ENCODE measurements at places on chromosomes 7 and 10.
A peak's percentile ranks its signal among the peaks of the same experiment; 100 is the strongest.

- no peaks in the 10 kb centered on the region for H3K36me3 ChIP-seq
- H3K27me3 ChIP-seq, result no peaks in the 10 kb centered on the region
- DNase-seq, result no peak
- H3K4me3 ChIP-seq, result no peak overlapping the region
- no peaks in the 10 kb centered on the region for H3K4me1 ChIP-seq
- H3K27ac ChIP-seq, result no peak overlapping the region
These were observed 21.2 kb upstream of the IGF2BP3 start for GRCh38 chr7:23491502-23491901.

DNA sequence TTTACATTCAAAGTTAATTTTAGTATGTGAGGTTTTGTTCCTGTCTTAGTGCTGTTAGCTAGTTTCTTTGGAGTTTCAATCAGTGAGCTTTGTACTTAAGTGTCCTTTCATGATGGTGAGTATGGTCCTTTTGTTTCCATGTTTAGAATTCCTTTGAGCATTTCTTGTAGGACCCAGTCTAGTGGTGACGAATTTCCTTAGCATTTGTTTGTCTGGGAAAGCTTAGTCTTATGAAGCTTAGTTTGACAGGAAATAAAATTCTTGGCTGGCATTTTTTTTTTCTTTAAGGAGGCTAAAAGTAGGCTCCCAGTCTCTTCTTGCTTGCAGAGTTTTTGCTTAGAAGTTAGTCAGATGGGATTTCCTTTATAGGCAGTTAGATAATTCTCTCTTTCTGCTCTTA lies 209.2 kb upstream of the SEMA3C start:
- H3K27ac ChIP-seq, result no peak overlapping the region
- no peaks in the 10 kb centered on the region for H3K27me3 ChIP-seq
- H3K4me1 ChIP-seq, result no peaks in the 10 kb centered on the region
- H3K36me3 ChIP-seq, result no peaks in the 10 kb centered on the region
- no peak overlapping the region for H3K4me3 ChIP-seq

DNA sequence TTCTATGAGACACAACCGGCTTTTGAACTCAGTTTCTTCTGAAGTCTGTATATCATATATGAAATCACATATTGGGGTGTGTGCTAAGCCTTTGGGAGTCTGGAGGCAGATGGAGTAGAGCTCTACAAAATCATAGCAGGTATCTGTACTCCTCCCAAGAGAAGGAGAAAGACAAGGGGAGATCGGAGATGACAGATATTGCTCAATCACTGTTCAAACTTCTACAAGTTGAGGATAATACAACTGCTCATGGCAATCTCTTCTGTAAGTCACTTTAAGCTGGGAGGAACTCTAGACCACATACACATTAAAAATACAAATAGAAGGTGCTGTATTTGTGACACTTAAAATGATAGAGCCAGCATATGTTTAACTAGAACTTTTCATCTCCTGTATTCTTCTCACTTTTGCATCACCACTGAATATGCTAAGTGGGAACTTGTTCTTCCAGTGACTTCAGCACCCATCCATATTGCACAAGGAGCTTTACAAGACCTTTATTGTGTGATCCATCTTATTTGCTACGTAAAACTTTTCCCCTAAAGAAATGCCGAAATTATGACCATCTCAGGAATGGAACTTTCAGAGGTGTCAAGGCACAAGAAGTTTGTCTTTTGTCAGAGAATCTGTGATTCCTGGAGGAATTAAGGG lies 381.4 kb downstream of the PHTF2 start:
- H3K4me1 ChIP-seq, result peaks cover 2% of the 10 kb centered on the region
- H3K27me3 ChIP-seq, result no peaks in the 10 kb centered on the region
- H3K36me3 ChIP-seq, result no peaks in the 10 kb centered on the region
- no peak overlapping the region for H3K27ac ChIP-seq
- H3K4me3 ChIP-seq, result no peak overlapping the region

DNA sequence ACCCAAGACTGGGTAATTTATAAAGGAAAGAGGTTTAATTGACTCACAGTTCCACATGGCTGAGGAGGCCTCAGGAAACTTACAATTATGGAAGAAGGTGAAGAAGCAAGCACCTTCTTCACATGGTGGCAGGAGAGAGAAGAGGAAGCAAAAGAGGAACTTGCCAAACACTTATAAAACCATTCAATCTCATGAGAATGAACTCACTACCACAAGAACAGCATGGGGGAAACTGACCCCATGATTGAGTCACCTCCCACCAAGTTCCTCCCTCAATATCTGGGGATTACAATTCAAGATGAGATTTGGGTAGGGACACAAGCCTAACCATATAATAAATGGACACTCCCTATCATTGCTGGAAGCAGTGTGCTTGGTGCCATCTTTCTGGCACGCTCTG lies 506.3 kb downstream of the CALN1 start:
- H3K27me3 ChIP-seq, result no peaks in the 10 kb centered on the region
- H3K4me1 ChIP-seq, result no peaks in the 10 kb centered on the region
- H3K4me3 ChIP-seq, result no peak overlapping the region
- no peak for DNase-seq
- no peaks in the 10 kb centered on the region for H3K36me3 ChIP-seq

GRCh38 chr7:5567790-5568189 lies 144.2 kb upstream of the TNRC18 start:
- no peaks in the 10 kb centered on the region for H3K27me3 ChIP-seq
- no peak overlapping the region for H3K4me3 ChIP-seq
- no peaks in the 10 kb centered on the region for H3K4me1 ChIP-seq
- no peak overlapping the region for H3K27ac ChIP-seq

- no peaks in the 10 kb centered on the region for H3K27me3 ChIP-seq
- H3K4me1 ChIP-seq, result no peaks in the 10 kb centered on the region
- H3K4me3 ChIP-seq, result no peak overlapping the region
- H3K27ac ChIP-seq, result no peak overlapping the region
- no peaks in the 10 kb centered on the region for H3K36me3 ChIP-seq
- DNase-seq, result no peak
These were observed 167.1 kb upstream of the ZMIZ1 start for GRCh38 chr10:78901694-78902093.

DNA sequence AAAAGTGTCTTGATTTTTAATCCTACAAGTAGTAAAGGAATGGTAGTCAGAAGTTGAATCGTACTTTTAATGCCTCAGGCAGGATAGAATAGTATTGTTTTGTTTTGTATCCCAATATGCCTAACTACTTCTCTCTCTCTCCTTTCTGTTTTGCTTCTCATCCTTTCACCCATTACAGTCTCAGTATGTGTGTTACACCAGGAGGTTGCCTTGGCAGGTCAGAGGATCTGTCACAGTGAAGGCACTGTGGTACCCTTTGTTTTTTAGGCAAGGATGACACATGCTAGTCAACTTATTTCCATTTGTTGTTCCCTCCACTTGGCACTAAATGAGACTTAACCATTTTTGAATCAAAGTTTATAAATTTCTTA lies 94.4 kb downstream of the MAPK8 start:
- no peaks in the 10 kb centered on the region for H3K36me3 ChIP-seq
- no peak overlapping the region for H3K27ac ChIP-seq
- no peak for DNase-seq

GRCh38 chr7:48111596-48111995 lies 22.5 kb downstream of the UPP1 start:
- DNase-seq, result no peak
- no peaks in the 10 kb centered on the region for H3K27me3 ChIP-seq
- H3K4me3 ChIP-seq, result no peak overlapping the region
- no peaks in the 10 kb centered on the region for H3K4me1 ChIP-seq
- no peak overlapping the region for H3K27ac ChIP-seq
- no peaks in the 10 kb centered on the region for H3K36me3 ChIP-seq

DNA sequence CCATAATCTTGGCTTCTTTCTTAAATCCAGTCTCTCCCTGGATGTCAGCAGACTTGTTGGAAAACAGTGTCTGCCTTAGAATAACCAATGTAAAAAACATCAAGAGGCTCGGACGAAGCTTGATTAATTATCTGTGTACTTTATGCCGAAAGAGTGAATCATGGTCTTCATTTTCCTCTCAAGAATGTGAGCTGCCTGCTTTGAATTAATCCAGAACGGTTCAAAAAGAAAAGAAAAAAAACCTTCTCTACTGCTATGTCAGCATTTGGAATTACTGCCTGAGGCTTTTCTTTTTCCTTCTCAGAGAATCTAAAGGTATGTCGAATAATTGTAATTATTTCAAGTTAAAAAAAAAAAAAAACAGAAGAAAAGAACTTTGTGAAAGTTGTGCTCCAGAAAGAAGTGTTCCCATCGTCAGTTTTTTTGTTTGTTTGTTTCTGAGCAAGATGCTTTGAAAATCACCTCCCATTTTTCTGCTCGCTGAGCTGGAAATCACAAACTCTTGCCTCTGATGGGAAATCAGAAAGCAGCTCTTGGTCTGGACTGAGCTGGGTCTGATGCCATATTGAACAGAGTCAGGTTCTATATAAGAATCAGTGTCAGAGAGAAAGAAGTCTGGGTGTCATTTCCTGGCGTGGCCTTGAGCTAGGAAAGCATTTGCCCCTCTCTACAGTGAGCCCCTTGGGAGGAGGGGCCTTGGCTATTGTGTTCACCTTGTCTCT lies 20.2 kb downstream of the PLPP4 start:
- H3K27me3 ChIP-seq, result no peaks in the 10 kb centered on the region
- H3K36me3 ChIP-seq, result no peaks in the 10 kb centered on the region

DNA sequence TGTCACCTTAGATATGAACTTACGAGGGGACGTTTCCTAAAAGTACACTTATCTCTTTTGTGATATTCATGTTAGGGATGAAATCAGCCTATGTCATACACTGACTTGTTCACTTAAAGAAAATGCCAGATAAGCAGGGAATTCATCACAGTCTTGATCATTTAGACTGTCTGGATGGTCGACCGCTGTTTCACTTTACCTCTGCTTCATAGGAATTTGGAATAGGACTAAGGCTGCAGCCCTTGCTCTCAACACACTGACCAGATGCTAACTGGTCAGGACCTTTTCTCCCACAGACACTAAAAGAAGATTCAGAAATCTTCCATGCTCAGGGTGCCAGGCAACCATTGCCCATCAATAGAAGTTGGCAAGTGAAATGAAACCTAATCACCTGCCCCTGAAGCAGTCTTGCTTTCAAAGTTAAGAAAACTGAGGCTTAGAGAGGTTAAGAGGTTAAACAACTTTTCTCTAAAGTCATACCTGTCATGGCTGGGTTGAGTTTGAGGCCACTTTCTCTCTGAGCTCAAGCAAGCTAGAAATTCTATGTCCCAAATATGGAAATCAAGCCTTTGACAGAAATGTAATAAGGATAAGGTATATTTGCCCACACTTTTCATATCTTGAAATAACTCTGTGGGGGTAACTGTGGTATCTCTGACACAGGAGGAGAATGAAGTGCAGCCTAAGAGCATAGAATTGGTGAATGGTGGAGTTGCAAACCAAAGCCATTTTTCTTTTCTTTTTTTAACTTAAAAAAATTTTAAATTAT lies 77.1 kb downstream of the MAP3K8 start:
- H3K27me3 ChIP-seq, result no peaks in the 10 kb centered on the region
- H3K4me1 ChIP-seq, result peaks cover 5% of the 10 kb centered on the region
- no peak overlapping the region for H3K27ac ChIP-seq
- DNase-seq, result peak; percentile 9
- H3K4me3 ChIP-seq, result no peak overlapping the region

- no peaks in the 10 kb centered on the region for H3K36me3 ChIP-seq
- H3K27me3 ChIP-seq, result no peaks in the 10 kb centered on the region
- H3K4me3 ChIP-seq, result no peak overlapping the region
- H3K27ac ChIP-seq, result no peak overlapping the region
These were observed 401.9 kb downstream of the PARD3 start for GRCh38 chr10:34413214-34413613.

- H3K36me3 ChIP-seq, result no peaks in the 10 kb centered on the region
- no peak for DNase-seq
- no peaks in the 10 kb centered on the region for H3K27me3 ChIP-seq
- H3K27ac ChIP-seq, result no peak overlapping the region
These were observed 11.4 kb upstream of the PAX4 start for GRCh38 chr7:127629268-127629854.

DNA sequence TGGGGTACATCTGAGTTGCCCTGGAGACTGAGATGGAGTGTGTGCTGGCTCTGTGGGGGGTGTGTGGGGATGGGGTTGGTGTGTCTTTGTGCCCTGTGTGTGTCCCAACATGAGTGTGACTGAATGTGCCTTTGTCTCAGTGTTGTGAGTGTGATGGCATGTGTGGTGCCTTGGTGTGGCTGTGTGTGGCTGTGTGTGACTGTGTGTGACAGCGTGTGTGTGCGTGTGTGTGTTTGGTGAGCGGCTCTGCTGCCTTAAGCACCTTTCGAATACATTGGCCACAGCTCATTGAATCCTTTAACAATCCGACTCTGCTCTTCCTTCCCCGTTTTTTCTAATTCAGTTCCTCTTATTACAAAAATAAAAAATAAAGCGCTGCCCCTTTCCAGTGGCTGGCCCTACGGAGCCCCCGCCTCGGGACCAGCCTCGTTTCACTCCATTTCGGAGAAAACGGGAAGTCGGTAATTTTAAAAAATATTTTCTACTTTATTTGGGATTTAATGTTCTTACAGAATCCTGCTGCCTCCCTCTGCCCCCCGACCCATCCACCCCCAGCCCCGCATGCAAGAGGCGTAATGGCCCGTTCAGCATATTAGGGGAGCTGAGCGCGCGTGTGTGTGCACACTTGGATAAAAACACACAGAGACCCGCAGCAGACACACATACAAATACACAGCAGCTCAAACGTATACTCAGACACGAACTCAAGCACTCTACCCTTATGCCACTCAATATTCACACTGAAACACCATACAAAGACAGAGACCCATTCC lies 35.5 kb downstream of the HIF1AN start:
- DNase-seq, result no peak
- H3K27ac ChIP-seq, result no peak overlapping the region
- H3K4me1 ChIP-seq, result no peaks in the 10 kb centered on the region
- no peaks in the 10 kb centered on the region for H3K36me3 ChIP-seq

GRCh38 chr10:21174715-21175495 lies 277.8 kb upstream of the NEBL start:
- no peaks in the 10 kb centered on the region for H3K27me3 ChIP-seq
- DNase-seq, result no peak
- H3K27ac ChIP-seq, result no peak overlapping the region
- no peaks in the 10 kb centered on the region for H3K4me1 ChIP-seq
- no peaks in the 10 kb centered on the region for H3K36me3 ChIP-seq
- peak overlapping the region; percentile 12 for H3K4me3 ChIP-seq

GRCh38 chr7:77757589-77757988 lies 40.6 kb downstream of the TMEM60 start:
- no peak overlapping the region for H3K27ac ChIP-seq
- DNase-seq, result no peak
- no peak overlapping the region for H3K4me3 ChIP-seq
- H3K36me3 ChIP-seq, result no peaks in the 10 kb centered on the region
- no peaks in the 10 kb centered on the region for H3K4me1 ChIP-seq

- no peaks in the 10 kb centered on the region for H3K36me3 ChIP-seq
- peak; percentile 47 for DNase-seq
- H3K27ac ChIP-seq, result no peak overlapping the region
- no peaks in the 10 kb centered on the region for H3K27me3 ChIP-seq
These were observed 150.0 kb downstream of the ZNF33B start for GRCh38 chr10:42488416-42488815.

GRCh38 chr7:131626643-131627042 lies 70.2 kb upstream of the PODXL start:
- no peaks in the 10 kb centered on the region for H3K4me1 ChIP-seq
- no peak for DNase-seq
- H3K27ac ChIP-seq, result no peak overlapping the region
- H3K36me3 ChIP-seq, result no peaks in the 10 kb centered on the region
- no peak overlapping the region for H3K4me3 ChIP-seq
